Stimulated activated CD4-positive, alpha-beta T cell treated with anti-CD3 and anti-CD28 coated beads, Interleukin-4, amount 100 ng/mL, for 4 hours (primary cell): ENCODE measurements at places on chromosomes 4 and X.

DNA sequence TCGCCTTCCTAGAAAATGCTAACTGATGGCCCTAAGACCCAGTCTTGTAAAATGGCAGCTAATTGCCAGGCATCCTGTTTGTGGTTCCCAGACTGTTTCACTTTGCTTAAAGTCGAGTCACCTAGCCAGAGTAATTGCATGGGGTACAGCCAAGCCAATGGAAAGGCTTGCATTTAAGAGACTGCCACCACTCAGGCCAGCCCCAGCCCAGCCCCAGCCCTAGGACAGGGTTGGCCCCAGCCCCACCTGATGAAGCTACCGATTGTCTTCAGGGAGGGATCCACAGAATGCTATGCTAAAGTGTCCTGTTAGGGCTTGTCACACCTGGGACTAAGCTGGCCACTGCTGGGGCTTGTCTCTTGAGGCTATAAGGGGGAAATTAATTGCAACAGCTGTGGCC is 194.6 kb upstream of the KLF3 start:
- no peak for DNase-seq

- DNase-seq, result no peak
Observed at GRCh38 chrX:82541822-82542221, 966.3 kb upstream of the POU3F4 start.

GRCh38 chr4:153764601-153765368 is 5.0 kb upstream of the RNF175 start:
- no peak for DNase-seq

DNA sequence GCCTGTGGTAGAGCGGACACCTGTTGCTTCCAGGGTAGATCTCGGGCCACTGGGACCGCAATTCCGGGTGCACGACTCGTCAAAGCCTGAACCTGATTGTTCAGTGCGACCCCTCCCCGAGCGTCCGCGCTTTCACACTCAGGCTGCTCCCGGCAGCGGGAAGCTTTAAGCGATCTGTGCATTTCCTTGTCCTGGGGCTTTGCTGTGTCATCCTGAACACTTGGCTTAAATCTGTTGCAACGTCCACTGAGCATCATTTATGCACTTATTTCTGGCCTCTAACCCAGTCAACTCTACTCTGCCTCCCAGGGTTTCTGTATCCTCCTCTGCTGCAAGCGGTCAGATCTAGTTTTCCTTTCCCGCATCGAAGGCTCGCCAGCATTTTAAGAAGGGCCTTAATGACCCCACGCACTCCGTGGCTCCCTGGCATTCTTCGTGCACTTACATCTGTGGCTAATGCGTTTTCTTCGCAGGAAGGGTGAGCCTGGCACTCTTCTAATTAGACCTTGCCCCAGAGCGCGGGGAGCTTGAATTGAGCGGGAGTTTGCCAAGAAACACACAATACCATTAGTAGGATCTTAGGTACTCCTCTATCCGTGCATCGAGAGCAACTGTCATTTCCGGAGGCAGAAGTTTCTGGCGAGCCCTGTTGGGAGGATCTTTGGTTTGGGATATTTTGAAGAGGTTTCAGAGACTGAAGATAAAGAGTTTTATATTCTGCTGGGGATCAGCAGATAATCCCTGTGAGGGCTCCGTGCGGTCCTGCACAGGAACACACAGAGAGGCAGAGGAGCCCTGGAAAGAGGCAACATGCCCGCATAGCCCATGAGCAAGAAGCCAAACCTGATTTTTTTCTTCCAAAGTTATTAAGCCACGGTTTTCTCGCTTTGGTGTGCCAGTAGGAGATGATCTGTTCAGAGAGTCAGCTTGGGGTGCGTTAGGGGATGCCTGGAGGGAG is 654 bp upstream of the DDIT4L start:
- DNase-seq, result no peak

- no peak for DNase-seq
Observed at GRCh38 chrX:48604701-48605100, 7.4 kb downstream of the WDR13 start.

DNA sequence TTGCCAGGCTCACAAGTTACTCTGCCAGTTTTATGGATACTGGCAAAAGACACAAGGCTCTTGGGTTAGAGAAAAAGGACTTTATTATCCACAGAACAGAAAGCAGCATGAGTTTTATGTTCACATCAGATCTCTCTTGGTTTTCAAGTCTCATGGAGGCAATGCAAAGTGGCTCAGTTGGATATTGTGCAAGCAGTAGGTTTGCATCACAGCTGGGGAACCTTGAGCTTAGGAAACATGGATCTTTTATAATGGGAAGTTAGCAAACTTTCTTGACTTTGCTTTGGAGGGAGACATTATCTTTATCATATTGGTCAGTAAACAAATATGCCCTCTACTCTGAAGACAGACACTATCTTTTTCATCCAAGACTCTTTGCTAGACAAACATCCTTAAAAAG is 109.2 kb upstream of the GRPR start:
- DNase-seq, result no peak

DNA sequence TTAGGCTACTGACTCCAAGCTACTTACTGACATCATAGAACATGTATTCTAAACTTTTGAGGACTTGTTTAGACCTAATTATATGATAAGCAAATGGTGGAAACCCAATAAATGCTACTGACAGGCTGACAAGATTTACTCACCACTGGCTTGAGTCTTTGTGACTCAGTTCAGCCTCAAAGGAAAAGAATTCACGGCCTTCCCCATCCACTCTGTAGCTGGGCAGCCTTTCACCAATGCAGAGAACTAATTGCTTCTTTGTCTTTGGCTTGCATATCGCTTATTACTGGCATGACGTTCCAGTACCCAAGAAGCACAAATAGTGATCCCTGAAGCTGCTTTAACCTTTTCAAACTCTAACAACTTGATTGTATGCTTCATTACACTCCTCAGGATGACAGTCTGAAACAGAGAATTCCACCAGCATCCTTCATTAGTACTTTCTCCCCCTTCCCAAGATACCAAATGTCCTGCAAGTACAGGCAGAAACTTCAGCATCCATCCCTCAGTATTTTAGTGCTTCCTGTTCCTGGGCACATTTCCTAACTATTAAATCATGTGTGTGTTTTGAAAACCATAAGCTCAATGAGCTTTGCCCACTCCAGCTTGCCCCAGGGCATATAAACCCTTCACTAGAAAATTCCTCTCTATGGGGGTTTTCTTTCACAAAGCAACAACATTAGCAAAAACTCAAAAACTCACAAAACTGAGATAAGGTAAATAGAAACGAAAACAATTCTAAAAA is 298.1 kb upstream of the SLC7A11 start:
- no peak for DNase-seq

GRCh38 chrX:20438871-20439526 is 172.3 kb upstream of the RPS6KA3 start:
- no peak for DNase-seq

- DNase-seq, result no peak
Observed at GRCh38 chrX:143115466-143115865, 89.7 kb downstream of the SPANXN4 start.

GRCh38 chr4:73776321-73776729 is 36.0 kb downstream of the CXCL8 start:
- DNase-seq, result no peak

DNA sequence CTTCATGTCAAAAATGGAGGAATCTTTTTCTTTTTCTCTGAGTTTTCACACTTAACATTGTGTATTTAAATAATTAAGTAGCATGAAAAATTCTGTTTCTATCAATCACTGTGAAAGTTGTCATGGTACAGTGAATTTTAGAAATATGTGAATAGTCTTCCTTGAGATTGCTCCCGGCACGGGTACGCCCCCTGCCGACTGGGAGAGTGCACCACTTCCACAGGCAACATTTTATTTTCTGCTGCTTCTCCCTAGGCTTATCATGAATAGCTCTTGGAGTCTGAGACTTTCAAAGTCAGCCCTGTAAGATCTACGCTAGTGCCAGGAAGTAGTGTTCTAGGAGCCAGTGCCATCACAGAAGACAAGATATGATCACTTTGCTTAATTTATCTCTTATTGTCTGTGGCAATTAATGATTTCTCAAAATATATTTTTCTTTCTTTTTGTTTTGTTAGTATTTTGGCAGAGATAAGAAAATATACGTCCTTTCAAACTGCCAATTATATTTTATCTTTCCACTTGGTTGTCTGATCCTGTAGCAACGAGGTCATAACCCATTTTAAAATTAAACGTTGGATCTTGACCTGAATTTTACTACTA is 763.8 kb upstream of the AADAT start:
- DNase-seq, result no peak

GRCh38 chr4:77994194-77994721 is 62.9 kb upstream of the FRAS1 start:
- DNase-seq, result no peak

- no peak for DNase-seq
Observed at GRCh38 chr4:145822181-145822580, 116.4 kb downstream of the ZNF827 start.

DNA sequence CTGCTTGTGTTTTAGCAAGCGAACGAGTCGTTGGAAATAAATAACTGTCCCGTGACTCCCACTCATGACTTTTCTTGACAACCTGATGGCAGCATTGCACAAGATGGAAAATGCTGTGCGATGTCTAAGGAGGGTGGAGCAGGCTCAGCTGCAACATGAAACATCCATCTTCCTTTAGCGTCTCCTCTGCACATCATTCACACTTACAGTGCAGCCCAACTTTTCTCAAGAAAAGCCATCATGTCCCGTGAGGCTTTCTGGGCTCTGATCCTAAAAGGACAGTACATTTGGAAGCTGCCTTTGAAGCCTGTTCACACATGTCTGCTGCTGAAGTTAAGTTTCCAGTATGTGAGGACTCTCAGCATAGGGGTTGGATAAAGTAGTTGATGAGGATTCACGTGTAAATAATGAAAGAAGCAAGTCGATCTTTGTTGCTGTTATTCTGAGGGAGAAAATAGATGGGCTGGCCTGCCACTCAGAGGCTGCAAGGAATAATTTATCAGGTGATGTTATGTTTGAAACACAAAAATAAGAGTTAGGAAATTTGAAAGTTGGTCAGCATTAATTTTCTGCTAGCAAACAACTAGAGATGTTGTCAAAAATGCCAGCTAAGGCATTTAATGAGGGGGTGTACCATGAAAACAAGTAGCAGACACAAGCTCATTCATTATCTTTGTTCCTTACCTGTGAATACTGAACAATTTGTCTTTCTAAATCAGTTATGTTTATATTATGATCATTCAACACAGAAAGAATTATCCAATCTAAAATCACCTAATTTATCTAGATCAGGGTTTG is 328.7 kb upstream of the ZFP42 start:
- DNase-seq, result no peak
